ENCODE measurements at places on chromosomes 4 and X. TPM values are rescaled to one million over a fixed set of nuclear protein-coding genes. Genes with fewer than 3 reads are reported as not detected.

The TMEM150C gene
- 4.3 TPM for total RNA-seq

GRCh38 chr4:122205687-122206086 lies 53.6 kb downstream of the BLTP1 start:
- H3K4me1 ChIP-seq: no peaks in the 10 kb centered on the region
- H3K27ac ChIP-seq: no peak overlapping the region
- no peaks in the 10 kb centered on the region for H3K36me3 ChIP-seq
- no peak overlapping the region for H3K4me3 ChIP-seq

The FDCSP gene
- not detected for total RNA-seq

The PCDH19 gene
- total RNA-seq: 0.24 TPM

DNA sequence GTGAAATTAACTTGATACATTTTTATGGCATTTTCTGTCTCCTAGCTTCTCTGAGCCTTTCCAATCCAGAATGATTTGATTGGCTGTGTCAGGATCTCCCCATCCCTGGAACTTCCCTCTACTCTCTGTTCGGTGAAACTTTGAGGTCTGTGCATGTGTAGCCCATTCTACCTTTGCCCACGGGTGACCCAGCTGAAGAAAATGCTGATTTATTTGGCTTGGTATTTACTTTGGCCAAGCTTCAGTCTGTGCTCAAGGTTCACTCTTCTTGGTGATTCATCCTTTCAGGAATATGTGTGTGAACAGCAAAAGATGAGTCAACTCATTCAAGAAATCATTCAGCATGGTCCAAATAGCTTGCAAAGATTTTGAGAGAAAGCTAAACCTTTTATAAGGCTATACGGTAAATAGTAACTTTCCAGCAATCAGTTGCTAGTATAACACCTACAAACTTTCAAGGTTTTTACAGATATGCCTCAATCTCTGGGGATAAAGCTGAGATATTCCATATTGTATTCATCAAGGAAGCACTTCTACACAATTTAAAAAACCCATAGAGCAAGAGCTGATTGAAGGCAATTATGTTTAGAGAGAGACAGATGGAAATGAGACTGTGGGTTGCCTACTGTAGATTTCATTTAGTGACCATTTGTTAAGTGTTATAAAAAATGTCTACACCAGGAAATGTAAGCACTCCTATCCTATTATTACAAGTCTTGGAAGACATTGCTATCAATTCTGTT lies 233.9 kb upstream of the CXXC4 start:
- H3K36me3 ChIP-seq: no peaks in the 10 kb centered on the region
- H3K4me3 ChIP-seq: no peak overlapping the region
- no peak for DNase-seq
- no peaks in the 10 kb centered on the region for H3K27me3 ChIP-seq

DNA sequence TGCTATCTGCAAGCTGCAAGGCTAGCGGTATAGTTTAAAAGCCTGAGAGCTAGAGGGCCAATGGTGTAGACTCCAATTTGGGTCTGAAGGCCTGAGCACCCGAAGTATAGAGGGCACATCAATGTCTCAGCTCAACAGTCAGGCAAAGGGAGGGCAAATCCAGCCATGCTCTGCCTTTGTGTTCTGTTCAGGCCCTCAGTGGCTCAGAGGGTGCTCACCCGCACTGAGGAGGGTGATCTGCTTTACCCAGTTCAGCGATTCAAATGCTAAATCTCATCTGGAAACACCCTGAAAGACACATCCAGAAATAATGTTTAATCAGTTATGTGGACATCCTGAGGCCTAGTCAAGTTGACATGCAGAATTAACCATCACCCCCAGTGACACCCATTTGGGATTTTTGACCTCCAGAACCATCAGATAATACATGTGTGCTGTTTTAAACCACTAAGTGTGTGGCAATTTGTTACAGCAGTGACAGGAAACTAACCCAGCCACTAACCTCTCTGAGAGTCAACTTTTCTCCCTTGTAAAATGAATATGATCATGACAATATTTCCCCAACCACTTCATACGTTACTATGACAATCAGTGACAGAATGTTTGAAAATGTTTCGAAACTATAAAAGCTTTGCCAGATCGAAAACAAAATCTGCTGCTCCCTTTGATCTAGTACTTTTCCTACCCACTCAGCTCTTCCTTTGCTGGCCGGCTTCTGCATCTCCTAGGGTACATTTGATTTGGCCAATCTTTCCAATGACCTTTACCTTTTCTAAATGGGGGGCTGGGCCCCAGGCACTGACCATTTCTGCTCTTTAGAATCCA lies 8.4 kb upstream of the TBL1X start:
- H3K27ac ChIP-seq: no peak overlapping the region
- H3K4me1 ChIP-seq: peaks cover 16% of the 10 kb centered on the region
- DNase-seq: no peak
- H3K27me3 ChIP-seq: no peaks in the 10 kb centered on the region
- no peak overlapping the region for H3K4me3 ChIP-seq

The MAGEA11 gene
- not detected for total RNA-seq

DNA sequence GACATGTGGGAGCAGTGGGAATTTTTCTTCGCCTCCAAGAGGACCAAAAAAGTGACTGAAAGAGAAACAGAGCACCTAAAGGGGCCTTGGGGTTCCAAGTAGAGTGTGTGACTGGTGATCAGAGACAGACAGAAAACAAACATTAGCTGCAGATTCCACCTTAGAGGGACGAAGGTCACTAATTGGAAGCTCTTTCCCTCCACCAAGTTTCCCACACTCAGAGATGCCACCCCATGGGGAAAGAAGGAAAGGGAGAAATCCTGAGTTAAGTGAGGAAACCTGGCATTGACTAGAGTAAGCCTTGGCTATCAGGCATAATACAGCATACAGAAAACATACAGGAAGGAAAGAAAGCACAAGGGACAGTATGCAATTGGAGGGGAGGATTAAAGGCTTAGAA lies 90.9 kb downstream of the HNRNPD start:
- H3K36me3 ChIP-seq: no peaks in the 10 kb centered on the region
- no peaks in the 10 kb centered on the region for H3K27me3 ChIP-seq
- DNase-seq: no peak
- no peak overlapping the region for H3K27ac ChIP-seq
- no peaks in the 10 kb centered on the region for H3K4me1 ChIP-seq

- H3K27me3 ChIP-seq: no peaks in the 10 kb centered on the region
- H3K4me3 ChIP-seq: no peak overlapping the region
- no peak overlapping the region for H3K27ac ChIP-seq
- no peaks in the 10 kb centered on the region for H3K4me1 ChIP-seq
Observed at GRCh38 chr4:130511776-130512175, 1415.8 kb downstream of the C4orf33 start.

The GPRASP3 gene
- 4.5 TPM for total RNA-seq

The TKTL1 gene
- not detected for total RNA-seq

DNA sequence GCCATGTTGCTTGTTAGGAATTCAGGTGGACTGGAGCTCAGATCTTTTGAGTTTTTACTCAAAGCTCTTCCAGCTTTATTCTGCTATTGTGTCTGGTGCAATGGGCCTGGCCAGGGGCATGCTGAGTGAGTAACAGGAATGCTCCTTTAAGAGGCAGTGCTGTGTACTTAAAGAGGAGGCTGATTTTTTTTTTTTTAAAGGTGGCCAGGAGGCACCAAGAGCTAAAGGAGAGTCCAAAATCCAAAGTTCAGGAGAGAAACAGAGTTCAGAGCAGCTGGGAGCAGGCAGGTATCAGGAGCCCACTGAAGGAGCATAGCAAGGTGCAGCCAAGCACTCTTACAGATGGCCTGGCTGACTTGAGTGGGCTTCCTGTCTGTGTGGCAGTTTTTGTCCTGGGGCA lies 178.7 kb downstream of the FMR1NB start:
- no peak overlapping the region for H3K4me3 ChIP-seq
- H3K27ac ChIP-seq: no peak overlapping the region
- H3K27me3 ChIP-seq: no peaks in the 10 kb centered on the region
- H3K36me3 ChIP-seq: no peaks in the 10 kb centered on the region
- DNase-seq: no peak

DNA sequence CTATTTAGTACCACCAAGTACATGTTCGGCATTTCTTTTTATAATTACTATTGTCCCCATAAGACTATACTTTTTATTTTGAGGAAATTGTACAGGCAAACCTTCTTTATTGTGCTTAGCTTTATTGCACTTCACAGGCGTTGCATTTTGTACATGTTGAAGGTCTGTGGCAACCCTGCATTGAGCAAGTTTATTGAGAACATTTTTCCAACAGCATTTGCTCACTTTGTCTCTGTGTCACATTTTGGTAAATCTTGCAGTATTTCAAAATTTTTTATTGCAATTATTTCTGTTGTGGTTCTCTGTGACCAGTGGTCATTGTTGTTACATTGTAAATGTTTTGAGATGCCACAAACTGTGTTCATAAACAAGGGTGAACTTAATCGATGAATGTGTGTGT lies 10.8 kb upstream of the CXCL5 start:
- no peak for DNase-seq
- peaks cover 14% of the 10 kb centered on the region for H3K4me1 ChIP-seq
- no peak overlapping the region for H3K27ac ChIP-seq
- H3K36me3 ChIP-seq: no peaks in the 10 kb centered on the region
- H3K27me3 ChIP-seq: no peaks in the 10 kb centered on the region

- H3K27ac ChIP-seq: no peak overlapping the region
- no peak for DNase-seq
- no peaks in the 10 kb centered on the region for H3K36me3 ChIP-seq
- no peaks in the 10 kb centered on the region for H3K27me3 ChIP-seq
- H3K4me1 ChIP-seq: no peaks in the 10 kb centered on the region
- no peak overlapping the region for H3K4me3 ChIP-seq
Observed at GRCh38 chrX:147899379-147900114, 12.2 kb upstream of the FMR1 start.

DNA sequence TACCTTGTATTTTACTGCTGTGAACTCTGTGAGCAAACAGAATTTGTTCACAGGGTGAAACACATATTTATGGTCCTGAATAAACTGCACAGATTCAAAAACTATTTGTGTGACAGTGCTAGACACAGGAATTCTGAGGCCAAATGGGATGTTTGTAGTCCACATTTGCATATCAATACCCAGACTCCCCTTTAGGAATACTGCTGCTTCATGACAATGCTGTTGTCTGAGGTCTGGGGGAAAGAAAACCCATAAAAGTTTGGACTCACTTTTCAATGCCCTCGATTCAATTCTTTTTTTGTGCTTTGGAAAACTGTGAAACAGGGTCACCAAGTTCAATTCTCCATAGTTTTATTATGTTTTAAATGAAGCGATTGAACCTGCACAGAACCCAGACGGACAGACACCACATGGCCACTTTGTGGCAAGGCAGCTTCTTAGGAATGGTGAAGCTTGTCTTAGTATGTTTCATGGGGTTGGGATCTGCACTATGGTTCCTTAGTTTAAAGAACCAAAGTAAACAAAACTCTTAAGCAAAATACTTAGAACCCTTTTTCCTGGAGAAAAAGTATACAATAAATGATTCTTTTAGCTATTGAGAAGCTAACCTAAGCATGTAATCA lies 92.3 kb upstream of the MAD2L1 start:
- no peak overlapping the region for H3K4me3 ChIP-seq
- DNase-seq: no peak
- H3K27ac ChIP-seq: no peak overlapping the region
- H3K27me3 ChIP-seq: no peaks in the 10 kb centered on the region

DNA sequence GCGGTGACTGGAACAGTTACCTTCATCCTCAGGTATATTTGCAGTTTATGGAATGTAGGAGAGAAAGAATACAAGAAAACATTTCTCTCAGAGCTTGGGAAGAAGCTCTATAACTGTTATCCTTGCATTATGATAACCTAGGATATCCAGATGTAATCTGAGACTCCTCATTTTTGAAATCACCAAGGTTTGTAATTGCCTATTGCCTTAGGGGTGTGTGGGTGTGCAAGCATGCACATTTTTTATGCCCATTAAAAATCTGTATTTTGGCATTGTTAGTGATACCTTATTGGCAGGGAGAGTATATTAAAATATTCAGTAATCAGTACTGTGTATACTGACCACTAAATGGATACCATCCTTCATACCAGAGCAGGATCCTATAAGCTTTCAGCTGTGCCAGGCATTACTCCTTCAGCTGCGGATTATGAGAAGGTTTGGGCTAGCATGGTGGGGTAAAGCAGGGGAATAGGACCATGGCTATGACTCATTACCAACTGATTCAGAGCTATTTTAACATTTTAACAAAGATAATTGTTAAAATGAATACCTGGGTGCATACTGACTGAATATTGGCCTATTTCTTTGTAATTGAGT lies 8.3 kb downstream of the SEC24B start:
- DNase-seq: no peak
- H3K27me3 ChIP-seq: no peaks in the 10 kb centered on the region
- no peak overlapping the region for H3K27ac ChIP-seq
- no peak overlapping the region for H3K4me3 ChIP-seq
- H3K4me1 ChIP-seq: peaks cover 53% of the 10 kb centered on the region
- no peaks in the 10 kb centered on the region for H3K36me3 ChIP-seq

The NXF2 gene
- 0.24 TPM for total RNA-seq

The TADA2B gene
- total RNA-seq: 20.1 TPM
